ENCODE measurements at places on chromosomes 1 and 21. TPM values are rescaled to one million over a fixed set of nuclear protein-coding genes. Genes with fewer than 3 reads are reported as not detected.

DNA sequence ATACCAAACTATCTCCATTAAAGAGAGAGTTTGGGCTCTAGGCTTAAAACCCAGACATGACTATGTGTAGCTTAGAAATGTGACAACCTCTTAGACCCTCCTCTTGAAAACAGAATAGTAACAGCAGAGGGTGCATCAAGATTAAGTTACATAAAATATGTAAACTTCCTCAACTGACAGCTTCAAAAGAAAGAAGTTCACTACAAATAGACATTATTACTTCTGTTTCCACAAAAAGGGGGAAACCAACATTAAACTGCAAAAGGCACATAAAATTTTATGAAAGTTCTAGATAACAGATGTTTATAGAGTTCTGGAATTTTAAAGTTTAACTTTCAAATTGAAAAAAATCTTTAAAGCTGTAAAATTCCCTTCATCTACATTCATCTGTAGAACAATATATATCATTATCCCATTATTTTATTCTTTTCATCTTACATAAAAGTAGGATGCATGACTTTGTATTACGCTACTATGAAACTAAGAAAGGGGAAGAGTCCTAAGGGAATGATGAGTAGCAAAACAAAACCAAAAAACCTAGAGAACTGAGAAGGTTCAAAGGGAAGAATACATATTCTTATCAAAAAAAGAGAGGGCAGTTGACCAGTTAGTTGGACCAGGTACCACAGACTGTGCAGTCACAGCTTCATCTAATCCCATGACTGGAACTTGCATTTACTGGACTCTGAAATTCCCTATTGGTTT lies 177.0 kb downstream of the SIPA1L2 start:
- H3K27ac ChIP-seq, result no peak overlapping the region
- H3K36me3 ChIP-seq, result no peaks in the 10 kb centered on the region
- no peaks in the 10 kb centered on the region for H3K4me1 ChIP-seq
- no peaks in the 10 kb centered on the region for H3K27me3 ChIP-seq
- no peak for DNase-seq
- H3K4me3 ChIP-seq, result no peak overlapping the region

NPL gene
- total RNA-seq, result 10.2 TPM

C4BPB gene
- 16.8 TPM for total RNA-seq

DNA sequence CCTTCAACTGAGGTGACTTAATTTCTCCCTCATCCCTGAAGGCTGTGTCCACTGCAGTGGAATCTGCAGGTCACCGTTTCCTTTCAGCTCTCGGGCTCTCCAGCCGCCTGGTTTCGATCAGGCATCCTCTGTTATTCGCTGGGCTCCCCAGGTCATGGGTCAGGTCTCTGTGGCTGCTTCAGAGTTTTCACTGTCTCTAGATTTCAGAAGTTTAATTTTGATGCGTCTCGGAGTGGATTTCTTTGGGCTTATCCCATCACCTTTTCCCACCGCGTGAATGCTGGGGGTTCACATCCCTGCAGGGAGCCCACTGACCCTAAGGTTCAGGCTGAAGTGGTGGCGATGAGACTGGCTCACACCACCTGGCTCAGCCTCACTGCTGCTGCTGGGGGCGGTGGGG lies 3.3 kb downstream of the ACTRT2 start:
- H3K27ac ChIP-seq, result no peak overlapping the region
- H3K4me1 ChIP-seq, result no peaks in the 10 kb centered on the region
- no peaks in the 10 kb centered on the region for H3K36me3 ChIP-seq
- no peaks in the 10 kb centered on the region for H3K27me3 ChIP-seq

GRCh38 chr21:40053007-40053406 lies 185.8 kb downstream of the PCP4 start:
- no peak overlapping the region for H3K4me3 ChIP-seq
- peak; percentile 17 for DNase-seq
- H3K36me3 ChIP-seq, result no peaks in the 10 kb centered on the region
- H3K27ac ChIP-seq, result no peak overlapping the region
- H3K27me3 ChIP-seq, result no peaks in the 10 kb centered on the region

DNA sequence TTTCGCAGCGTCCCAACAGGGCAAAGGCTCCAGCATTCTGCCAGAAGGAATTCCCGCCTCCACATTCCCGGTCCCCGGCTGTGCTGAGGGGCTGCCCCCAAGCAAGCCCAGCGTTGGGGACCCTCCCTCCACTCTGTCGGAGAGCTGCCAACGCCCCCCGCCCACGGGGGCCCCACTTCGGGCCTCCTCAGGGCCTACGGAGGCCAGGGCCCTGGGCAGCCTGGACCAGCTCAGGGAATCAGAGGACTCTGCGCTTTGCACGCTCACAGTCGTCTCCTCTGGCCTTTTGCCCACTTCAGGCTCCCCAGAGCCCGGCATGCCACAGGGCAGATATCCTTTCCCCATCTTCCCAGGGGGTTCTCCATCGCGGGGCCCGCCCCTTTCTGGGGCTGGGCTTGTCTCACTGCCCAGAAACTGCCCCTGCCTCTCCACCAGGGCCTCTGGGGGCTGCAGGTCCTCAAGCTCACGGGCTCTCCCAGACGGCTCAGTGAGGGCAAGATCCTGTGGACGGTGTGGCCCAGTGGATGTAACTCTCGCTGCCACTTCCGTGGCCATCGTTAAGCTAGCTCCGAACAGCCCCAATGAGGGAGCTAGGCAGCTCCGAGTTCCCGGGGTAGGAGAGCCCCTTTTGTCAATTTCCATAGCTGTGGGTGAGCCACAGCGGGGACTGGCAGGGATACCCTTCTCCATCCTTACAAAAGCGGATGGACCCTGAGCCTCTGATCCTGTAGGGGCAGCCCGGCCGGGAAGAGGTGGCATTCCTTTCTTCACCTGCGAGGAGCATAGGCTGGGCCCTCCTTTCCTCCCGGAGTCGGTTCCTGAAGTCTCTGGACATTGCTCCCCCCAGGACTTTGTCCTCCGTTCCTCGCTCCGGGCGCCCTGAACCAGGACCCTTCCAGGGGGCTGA lies 2.8 kb downstream of the ITPKB start:
- no peak for DNase-seq
- H3K4me1 ChIP-seq, result peaks cover 14% of the 10 kb centered on the region
- no peaks in the 10 kb centered on the region for H3K36me3 ChIP-seq
- H3K4me3 ChIP-seq, result no peak overlapping the region
- no peak overlapping the region for H3K27ac ChIP-seq
- peaks cover 5% of the 10 kb centered on the region for H3K27me3 ChIP-seq

TMEM51 gene
- total RNA-seq, result 24.0 TPM

- no peaks in the 10 kb centered on the region for H3K36me3 ChIP-seq
- H3K27me3 ChIP-seq, result no peaks in the 10 kb centered on the region
- no peak overlapping the region for H3K4me3 ChIP-seq
- no peak overlapping the region for H3K27ac ChIP-seq
- DNase-seq, result no peak
- H3K4me1 ChIP-seq, result no peaks in the 10 kb centered on the region
Observed at GRCh38 chr1:155236451-155236850, 18.8 kb downstream of the ENTREP3 start.

GRCh38 chr21:41487082-41487481 lies 20.9 kb downstream of the TMPRSS2 start:
- H3K36me3 ChIP-seq, result no peaks in the 10 kb centered on the region
- peak overlapping the region; percentile 83 for H3K27ac ChIP-seq
- DNase-seq, result no peak

DNA sequence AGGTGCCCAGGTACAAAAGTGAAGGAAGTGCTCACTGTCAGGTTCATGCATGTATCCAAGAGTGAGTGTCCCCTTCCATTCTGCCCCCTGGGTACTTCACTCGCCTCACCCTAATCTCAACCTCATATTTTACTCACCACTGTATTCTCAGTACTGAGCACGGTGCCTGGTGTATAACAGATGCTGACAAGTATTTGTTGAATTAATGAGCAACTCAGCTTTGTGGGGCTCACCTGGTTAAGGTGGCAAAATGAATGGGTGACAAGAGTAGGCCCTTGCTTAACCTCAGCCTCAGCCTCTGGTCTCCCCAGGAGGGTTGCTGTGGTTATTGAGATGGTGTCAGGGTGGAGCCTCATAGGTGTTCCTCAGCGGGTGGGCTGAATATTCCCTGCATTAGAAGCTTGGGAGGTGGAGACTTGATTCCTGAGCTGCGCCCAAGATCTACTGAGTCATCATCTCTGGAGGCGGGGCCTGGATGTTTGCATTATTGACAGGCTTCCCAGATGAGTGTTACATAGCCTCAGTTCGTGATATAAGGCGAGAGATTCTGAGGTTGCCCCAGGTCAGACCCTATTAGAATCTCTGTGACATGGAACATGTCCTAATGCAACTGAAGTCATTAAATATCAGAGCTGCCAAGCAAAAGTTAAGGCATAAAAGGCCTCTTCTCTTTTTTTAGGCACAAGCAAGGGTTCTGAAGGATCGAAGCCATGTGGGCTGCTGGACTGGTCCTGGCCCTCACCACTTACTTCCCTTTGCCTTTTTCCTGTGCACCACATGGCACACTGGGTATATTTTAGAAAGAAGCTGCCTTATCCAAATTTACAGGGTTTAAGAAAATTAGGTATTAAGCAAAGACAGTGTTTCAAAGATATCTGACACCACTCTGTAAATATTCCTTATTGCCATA lies 39.2 kb downstream of the SYT6 start:
- no peaks in the 10 kb centered on the region for H3K4me1 ChIP-seq
- no peak for DNase-seq
- H3K27ac ChIP-seq, result no peak overlapping the region

- H3K27me3 ChIP-seq, result no peaks in the 10 kb centered on the region
- H3K36me3 ChIP-seq, result no peaks in the 10 kb centered on the region
- no peak overlapping the region for H3K4me3 ChIP-seq
Observed at GRCh38 chr1:41508290-41508689, 23.8 kb upstream of the EDN2 start.

GRCh38 chr1:94121411-94121821 lies 468 bp upstream of the ABCA4 start:
- H3K27me3 ChIP-seq, result no peaks in the 10 kb centered on the region
- no peaks in the 10 kb centered on the region for H3K36me3 ChIP-seq
- DNase-seq, result no peak
- no peak overlapping the region for H3K27ac ChIP-seq
- H3K4me1 ChIP-seq, result peaks cover 35% of the 10 kb centered on the region
